ENCODE measurements at places on chromosomes 6 and 20. TPM values are rescaled to one million over a fixed set of nuclear protein-coding genes. Genes with fewer than 3 reads are reported as not detected.

DNA sequence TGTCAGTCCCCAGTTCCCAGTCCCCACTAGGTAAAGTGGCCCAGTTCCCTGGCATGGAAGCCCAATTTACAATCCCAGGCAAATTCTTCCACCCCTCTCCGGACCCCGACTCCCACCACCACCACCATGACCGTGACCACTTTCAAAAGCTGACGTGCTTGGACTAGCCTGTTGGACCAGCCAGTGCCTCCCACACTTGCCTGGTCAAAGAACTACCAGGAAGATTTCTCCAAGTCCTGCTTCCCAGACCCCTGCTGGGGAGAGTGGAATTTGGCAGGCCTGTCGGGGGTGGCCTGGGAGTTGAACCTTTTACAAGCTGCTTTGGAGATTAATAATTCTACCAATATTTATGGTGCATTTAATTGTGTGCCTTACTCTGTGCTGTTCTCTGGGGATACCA is 1.4 kb upstream of the PTPRT start:
- no peak for DNase-seq
- H3K27me3 ChIP-seq = peaks cover 25% of the 10 kb centered on the region
- no peak overlapping the region for H3K27ac ChIP-seq
- no peaks in the 10 kb centered on the region for H3K36me3 ChIP-seq
- H3K4me3 ChIP-seq = no peak overlapping the region

DNA sequence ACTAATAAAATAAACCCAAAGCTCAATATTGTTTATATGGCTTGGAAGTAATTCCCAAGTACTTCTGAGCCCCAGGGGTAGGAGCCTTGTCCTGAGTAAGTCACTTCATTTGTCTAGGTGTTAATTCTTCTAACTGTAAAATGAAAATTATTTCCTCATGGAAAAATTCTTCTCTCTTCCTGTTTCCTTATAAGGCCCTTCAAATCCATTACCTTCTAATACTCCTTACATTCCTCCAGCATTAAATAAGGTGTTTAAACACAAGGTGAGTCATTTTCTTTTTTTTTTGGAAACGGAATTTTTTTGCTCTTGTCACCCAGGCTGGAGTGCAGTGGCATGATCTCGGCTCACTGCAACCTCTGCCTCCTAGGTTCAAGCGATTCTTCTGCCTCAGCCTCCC is 41.9 kb downstream of the PRR18 start:
- no peaks in the 10 kb centered on the region for H3K4me1 ChIP-seq
- no peaks in the 10 kb centered on the region for H3K36me3 ChIP-seq
- H3K27me3 ChIP-seq = peaks cover 19% of the 10 kb centered on the region
- no peak overlapping the region for H3K4me3 ChIP-seq
- no peak overlapping the region for H3K27ac ChIP-seq

- DNase-seq = no peak
- no peaks in the 10 kb centered on the region for H3K36me3 ChIP-seq
- H3K27me3 ChIP-seq = no peaks in the 10 kb centered on the region
- H3K4me3 ChIP-seq = no peak overlapping the region
- no peak overlapping the region for H3K27ac ChIP-seq
These were observed 52.5 kb downstream of the HLA-A start for GRCh38 chr6:29994826-29995225.

DZANK1 gene
- total RNA-seq = 9.9 TPM

GRCh38 chr6:106347219-106347618 is 13.3 kb upstream of the CRYBG1 start:
- H3K4me3 ChIP-seq = no peak overlapping the region
- no peaks in the 10 kb centered on the region for H3K4me1 ChIP-seq
- no peak overlapping the region for H3K27ac ChIP-seq
- no peak for DNase-seq
- H3K36me3 ChIP-seq = no peaks in the 10 kb centered on the region

Measured in H1 (cell line).